ENCODE measurements at places on chromosomes 3 and 15. TPM values are rescaled to one million over a fixed set of nuclear protein-coding genes. Genes with fewer than 3 reads are reported as not detected.

The ZPLD1 gene
- not detected for total RNA-seq

The MESP1 gene
- total RNA-seq: not detected

The SKOR1 gene
- 0.45 TPM for total RNA-seq

The CD200R1 gene
- not detected for total RNA-seq

The FBN1 gene
- 1.2 TPM for total RNA-seq

The PTPRG gene
- 0.47 TPM for total RNA-seq

The COPS2 gene
- 50.7 TPM for total RNA-seq

DNA sequence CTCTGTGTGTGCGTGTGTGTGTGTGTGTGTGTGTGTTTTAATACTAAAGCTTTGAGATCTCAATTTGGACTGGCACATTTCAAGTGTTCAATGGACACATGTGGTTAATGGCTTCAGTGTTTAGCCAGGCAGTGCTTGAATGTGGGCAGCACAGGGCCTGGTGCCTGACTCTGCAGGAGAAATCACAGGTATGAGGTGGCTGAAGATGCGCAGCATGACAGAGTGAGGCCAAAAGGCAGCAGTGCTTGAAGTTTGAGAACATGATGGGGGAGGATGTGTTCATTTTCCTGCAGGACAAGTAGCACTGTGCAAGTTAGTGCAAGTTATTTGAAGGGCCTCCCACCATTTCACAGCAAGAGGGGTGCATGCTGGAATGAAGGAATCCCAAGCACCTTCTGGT lies 620.5 kb upstream of the TBL1XR1 start:
- no peaks in the 10 kb centered on the region for H3K27me3 ChIP-seq
- no peak overlapping the region for H3K27ac ChIP-seq
- no peaks in the 10 kb centered on the region for H3K36me3 ChIP-seq
- H3K4me1 ChIP-seq: no peaks in the 10 kb centered on the region
- no peak overlapping the region for H3K4me3 ChIP-seq

GRCh38 chr3:134348524-134348923 lies 25.7 kb downstream of the AMOTL2 start:
- no peak overlapping the region for H3K27ac ChIP-seq
- no peaks in the 10 kb centered on the region for H3K27me3 ChIP-seq
- no peaks in the 10 kb centered on the region for H3K36me3 ChIP-seq

- H3K27ac ChIP-seq: no peak overlapping the region
- H3K4me1 ChIP-seq: no peaks in the 10 kb centered on the region
- no peak overlapping the region for H3K4me3 ChIP-seq
- no peaks in the 10 kb centered on the region for H3K36me3 ChIP-seq
Measured at GRCh38 chr15:29066838-29067237, 181.1 kb downstream of the APBA2 start.

GRCh38 chr3:71783152-71783551 lies 1.8 kb downstream of the PROK2 start:
- H3K4me3 ChIP-seq: no peak overlapping the region
- DNase-seq: no peak
- H3K27ac ChIP-seq: no peak overlapping the region
- H3K36me3 ChIP-seq: no peaks in the 10 kb centered on the region
- H3K4me1 ChIP-seq: peaks cover 19% of the 10 kb centered on the region

DNA sequence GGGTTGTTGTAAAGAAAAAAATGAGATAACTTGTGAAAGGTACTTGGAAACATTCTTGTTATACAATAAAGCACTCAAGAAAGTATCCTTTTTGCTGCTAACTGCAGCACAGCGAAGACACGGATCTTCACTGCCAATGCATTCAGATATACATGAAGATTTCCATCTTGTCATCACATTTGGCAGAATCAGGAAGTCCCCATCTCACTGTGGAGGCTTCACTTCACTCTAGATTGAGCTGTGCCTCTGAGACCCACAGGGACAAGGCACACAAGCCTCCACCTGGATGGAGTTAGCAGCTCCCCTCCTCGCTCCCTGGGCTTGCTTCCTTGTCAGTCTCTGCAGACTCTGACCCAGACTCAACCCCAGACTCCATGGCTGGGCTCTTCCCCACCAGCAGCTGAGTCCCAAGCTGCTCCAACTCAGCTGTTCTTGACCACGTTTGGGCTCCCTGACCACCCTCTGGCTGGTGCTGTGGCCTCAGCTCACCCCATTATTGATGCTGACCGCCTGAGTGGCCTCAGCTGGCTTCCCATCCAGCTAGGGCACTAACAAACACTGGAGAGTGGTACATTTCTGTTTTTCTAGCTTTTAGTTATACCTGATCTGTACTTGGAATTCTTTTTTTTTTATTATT lies 45.4 kb upstream of the SMAD3 start:
- DNase-seq: peak; percentile 57
- no peak overlapping the region for H3K27ac ChIP-seq
- no peaks in the 10 kb centered on the region for H3K4me1 ChIP-seq
- no peak overlapping the region for H3K4me3 ChIP-seq
- no peaks in the 10 kb centered on the region for H3K36me3 ChIP-seq

GRCh38 chr3:160398820-160399124 lies 253 bp downstream of the IFT80 start:
- no peaks in the 10 kb centered on the region for H3K27me3 ChIP-seq
- H3K4me1 ChIP-seq: peaks cover 54% of the 10 kb centered on the region
- H3K27ac ChIP-seq: peak overlapping the region; percentile 92
- DNase-seq: no peak
- peak overlapping the region; percentile 97 for H3K4me3 ChIP-seq

DNA sequence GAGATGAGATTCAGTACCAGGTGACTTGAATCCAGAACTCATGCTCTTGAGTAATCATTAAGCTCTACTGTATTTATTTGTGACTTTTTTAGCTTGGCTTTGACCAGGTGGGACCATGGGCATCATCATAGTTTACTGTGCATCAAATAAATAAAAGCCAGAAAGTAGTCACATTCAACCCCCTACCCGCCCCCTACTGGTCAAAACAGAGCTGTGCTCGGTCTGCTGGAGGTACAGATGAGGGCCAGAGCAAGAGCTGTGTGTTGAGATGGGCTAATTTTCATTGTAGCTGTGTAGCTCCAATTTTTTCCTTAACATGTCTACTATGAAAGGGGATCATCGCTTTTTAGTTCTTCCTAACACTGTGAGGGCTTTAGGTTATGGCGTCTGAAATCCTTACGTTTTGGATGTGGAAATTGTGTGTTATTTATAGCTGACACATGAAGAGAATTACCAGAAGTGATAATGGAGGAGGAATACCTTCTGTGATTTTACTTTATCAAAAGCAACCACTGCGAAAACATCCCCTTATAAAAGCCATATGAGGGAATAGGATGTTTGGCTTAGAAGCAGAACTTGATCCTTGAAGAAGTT lies 375.1 kb downstream of the PTPRG start:
- no peak overlapping the region for H3K27ac ChIP-seq
- H3K4me3 ChIP-seq: no peak overlapping the region
- peak; percentile 81 for DNase-seq
- no peaks in the 10 kb centered on the region for H3K36me3 ChIP-seq
- no peaks in the 10 kb centered on the region for H3K4me1 ChIP-seq

Data from Karpas-422 (cell line).